Peyer's patch (tissue), 4 donors: ENCODE measurements at places on chromosomes 13 and 19. TPM values are rescaled to one million over a fixed set of nuclear protein-coding genes. Genes with fewer than 3 reads are reported as not detected.

- no peak for DNase-seq
These were observed 21.5 kb downstream of the NFIC start for GRCh38 chr19:3387645-3388589.

The IGFL1 gene
- not detected for total RNA-seq

- no peak for DNase-seq
These were observed 59.4 kb downstream of the ZNF536 start for GRCh38 chr19:30431591-30431990.

GRCh38 chr19:16386619-16387240 is 62.1 kb downstream of the KLF2 start:
- DNase-seq = peak; percentile 57

- DNase-seq = peak; percentile 38
These were observed 1122.8 kb upstream of the ATXN8OS start for GRCh38 chr13:68984688-68985319.

GRCh38 chr13:41847216-41847615 is 113.7 kb downstream of the VWA8 start:
- no peak for DNase-seq

The STRN4 gene
- 146 TPM for total RNA-seq

DNA sequence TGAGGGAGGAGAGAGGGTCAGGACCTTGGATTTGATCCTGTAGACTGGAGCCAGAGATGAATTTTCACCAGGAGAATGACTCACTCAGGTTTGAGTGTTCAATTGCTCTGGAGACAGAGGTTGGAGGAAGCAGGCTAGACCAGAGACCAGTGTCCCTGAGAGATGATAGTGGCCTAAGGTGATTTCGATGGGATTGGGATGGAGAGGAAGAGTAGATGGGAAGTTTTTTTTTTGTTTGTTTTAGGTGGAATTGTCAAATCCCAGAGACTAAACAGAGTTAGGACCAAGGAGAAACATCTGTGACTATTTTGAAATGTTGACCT is 2.3 kb downstream of the CEBPG start:
- no peak for DNase-seq

The SPACA6 gene
- 3.0 TPM for total RNA-seq

DNA sequence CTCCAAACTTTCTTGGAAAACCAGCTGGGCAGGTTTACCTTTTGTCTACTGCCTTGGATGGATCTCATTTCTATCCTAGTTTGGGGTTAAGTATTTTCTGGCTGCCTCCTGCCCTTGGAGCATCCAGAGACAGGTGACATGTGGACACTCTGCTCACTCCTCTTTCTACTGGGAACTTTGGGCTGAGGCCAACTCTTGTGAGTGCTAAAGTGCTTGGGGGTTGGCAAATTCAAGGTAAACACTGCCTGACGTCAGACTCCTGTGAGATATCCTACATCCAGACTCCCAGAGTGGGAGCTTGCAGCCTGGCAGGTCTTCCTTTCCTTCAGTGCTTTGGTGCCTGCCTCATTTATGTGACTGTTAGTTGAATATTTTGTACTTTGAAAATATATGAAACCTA is 388.1 kb downstream of the KCNRG start:
- no peak for DNase-seq

GRCh38 chr13:28563609-28564008 is 68.7 kb upstream of the FLT1 start:
- DNase-seq = no peak

DNA sequence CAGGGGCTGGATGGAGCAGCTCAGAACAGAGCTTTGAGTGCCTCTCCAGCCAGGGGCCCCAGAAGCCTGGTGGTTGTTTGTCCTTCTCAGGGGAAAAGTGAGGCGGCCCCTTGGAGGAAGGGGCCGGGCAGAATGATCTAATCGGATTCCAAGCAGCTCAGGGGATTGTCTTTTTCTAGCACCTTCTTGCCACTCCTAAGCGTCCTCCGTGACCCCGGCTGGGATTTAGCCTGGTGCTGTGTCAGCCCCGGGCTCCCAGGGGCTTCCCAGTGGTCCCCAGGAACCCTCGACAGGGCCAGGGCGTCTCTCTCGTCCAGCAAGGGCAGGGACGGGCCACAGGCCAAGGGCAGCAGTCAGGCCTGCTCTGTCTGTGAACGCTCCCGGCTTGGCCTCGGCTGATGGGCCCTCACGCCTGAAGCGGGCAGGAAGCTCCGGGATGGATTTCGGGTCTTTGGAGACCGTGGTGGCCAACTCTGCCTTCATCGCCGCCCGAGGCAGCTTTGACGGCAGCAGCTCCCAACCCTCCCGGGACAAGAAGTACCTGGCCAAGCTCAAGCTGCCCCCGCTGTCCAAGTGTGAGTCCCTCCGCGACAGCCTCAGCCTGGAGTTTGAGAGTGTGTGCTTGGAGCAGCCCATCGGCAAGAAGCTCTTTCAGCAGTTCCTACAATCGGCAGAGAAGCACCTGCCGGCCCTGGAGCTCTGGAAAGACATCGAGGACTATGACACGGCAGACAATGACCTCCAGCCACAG is at the start of gene GRK1:
Gene GRK1 (plus strand): TSS at position 269 of the 751 bp plus-strand sequence. CDS start 168 bp downstream, at position 437.
- peak; percentile 43 for DNase-seq

DNA sequence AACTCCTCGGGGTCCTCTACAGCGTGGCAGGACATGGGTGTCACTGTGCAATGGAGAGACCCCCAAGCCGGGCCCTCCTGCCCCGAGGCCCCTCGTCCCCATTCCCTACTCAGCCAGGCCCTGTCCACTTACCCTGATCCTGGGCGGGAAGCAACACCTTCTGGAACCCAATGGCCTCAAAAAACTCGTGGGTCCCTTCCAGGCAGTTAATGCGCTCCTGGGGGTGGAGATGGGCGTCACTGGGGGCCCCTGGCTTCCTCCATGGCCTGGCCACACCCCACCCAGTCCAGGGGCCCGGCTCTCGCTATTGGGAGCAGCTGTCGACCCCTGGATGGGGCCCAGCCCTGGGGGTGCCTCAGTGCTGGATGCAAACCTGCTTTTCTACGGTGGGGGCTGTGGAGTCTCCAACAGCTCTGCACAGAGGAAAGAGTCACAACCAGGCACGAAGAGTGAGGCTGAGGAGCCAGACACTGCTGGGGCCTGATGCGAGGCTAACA is 10.8 kb downstream of the UBXN6 start:
- no peak for DNase-seq

The TPM4 gene
- total RNA-seq = 131 TPM

DNA sequence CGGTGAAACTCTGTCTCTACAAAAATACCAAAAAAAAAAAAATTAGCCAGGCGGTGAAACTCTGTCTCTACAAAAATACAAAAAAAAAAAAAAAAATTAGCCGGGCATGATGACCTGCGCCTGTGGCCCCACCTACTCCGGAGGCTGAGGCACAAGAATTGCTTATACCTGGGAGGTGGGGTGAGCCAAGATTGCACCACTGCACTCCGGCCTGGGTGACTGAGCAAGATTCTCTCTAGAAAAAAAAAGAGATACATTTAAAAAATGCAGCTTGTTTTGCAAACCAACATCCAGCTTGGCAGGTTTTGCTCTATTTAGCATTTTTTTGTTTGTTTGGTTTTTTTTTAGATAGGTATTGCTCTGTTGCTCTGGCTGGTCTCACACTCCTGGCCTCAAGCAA is 6.7 kb upstream of the PGPEP1 start:
- DNase-seq = no peak

- no peak for DNase-seq
These were observed 44.7 kb downstream of the COL4A2 start for GRCh38 chr13:110351636-110352420.

The EBI3 gene
- not detected for total RNA-seq

The NEK5 gene
- not detected for total RNA-seq

GRCh38 chr13:73849292-73849691 is 284.9 kb downstream of the KLF12 start:
- DNase-seq = peak; percentile 49
